Stimulated activated CD8-positive, alpha-beta memory T cell treated with anti-CD3 and anti-CD28 coated beads, Interleukin-15, amount 100 ng/mL, for 4 hours (primary cell): ENCODE measurements at places on chromosomes 3 and 15.

DNA sequence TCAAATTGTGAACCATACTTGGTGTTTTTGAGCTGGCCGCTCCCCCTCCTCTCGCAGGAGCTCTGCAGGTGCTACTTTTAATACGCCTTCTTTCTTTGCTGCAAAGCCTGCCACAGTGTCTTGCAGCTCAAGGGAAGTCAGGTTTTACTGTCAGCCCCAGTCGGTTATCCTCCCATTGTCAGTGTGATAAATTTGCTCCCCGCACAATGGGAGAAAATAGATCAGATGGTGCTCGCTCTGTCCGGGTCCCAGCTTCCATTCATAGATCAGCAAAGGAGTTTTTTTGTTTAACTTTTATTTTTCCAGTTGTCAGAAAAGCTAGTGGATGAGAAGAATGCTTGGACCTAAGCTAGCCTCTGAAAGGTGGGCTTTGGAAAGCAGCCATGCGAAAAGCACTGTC lies 207.7 kb downstream of the RYR3 start:
- no peak for DNase-seq

DNA sequence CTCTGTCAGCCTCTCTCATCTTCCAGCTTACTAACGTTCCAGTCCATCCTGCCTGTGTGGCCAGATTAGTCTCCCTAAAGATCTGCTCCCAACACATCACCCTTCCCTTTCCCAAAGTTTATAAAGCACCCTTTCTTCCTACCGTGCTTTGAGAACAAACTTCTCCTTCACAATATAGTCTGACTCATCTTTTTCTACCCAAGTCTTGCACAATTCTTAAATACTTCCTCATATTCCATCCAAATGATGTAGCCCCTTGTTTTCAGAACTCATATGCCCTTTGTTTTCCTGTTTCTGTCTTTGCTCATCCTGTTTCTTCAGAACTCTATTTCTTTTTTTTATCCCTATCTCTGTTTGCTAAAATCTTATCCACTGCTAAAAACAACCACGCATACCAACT lies 326.8 kb downstream of the MFSD1 start:
- DNase-seq = no peak

GRCh38 chr3:126465928-126466544 lies 9.7 kb downstream of the ZXDC start:
- no peak for DNase-seq

GRCh38 chr3:190424108-190424477 lies 25.6 kb downstream of the TMEM207 start:
- DNase-seq = no peak

DNA sequence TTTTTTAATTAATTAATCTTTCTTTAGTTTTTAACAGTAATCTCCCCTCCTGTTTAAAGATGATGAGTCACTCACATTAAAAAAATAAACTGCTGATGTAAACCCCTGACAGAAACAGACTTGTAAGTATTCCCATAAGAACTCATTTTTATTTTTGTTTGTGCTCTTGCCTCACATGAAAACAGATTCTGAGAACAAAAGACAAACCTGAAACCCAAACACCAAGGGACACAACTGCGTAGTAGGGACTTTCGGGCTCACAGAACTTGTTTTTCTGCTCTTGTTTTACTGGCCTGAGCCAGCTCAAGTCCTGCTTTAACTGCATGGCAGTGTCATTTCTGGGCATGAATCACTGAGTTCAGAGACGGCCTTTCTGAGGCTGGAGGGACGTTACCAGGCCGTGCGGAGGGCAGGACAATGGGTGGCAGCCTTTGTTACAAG lies 600.8 kb downstream of the FOXP1 start:
- no peak for DNase-seq

DNA sequence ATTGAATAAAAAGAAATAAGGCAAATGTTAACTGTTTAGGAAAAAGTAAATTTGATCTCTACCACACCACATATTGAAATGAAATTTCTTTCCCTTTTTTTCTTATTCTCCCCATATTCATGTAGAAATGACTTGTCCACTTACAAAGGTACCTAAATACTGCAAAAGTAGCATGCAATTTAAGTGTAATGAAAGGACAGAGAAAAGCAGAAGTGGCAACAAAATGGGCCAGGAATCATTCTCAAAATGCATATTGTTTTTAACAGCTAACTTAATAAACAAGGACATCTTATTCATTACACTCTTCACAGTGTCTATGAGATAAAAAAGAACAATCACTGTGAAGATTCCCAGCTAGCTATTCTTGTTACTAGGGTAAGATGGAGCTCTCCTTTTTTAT lies 40.6 kb upstream of the FGF7 start:
- no peak for DNase-seq

DNA sequence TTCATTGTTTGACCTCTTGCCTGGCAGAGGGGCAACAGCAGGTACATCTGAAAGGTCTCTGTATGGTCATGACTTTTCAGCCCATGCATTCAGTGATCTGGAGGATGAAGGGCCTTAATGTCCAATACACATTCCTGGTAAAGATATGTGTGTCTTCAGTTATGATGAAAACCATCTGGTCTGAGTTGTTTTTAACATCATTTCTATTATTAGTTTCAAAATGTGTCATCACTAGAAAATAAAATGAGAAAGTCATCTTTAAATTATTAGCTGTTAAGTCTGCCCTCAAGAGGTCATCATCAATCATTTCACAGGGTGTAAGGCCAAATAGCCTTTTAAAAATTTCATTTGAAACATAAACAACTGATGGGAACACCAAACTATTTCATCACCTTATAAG lies 92.1 kb upstream of the PLSCR4 start:
- DNase-seq = no peak

- no peak for DNase-seq
Measured at GRCh38 chr3:51896607-51897305, 6.4 kb downstream of the IQCF1 start.

- DNase-seq = no peak
Measured at GRCh38 chr15:42069496-42070278, 24.7 kb downstream of the PLA2G4D start.

- DNase-seq = no peak
Measured at GRCh38 chr15:68526269-68526668, 52.5 kb upstream of the CORO2B start.

DNA sequence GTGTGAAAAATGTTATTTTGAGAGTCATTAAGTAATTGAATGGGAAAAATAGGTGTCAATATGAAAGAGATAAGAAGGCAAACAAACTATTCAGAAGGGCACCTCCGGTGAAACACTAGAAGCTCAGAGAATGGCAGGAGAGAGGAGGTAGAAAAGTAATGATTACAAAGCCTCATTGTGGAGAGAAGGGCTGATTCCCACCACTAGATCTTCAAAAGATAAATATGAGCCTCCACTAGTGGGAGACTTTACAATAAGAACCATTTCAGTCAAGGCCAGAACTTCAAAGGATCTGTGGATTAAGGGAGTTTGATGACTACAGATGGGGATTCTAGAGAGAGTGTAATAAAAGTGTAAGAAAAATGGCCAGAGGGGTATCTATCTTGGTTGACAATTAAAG lies 535.6 kb downstream of the NLGN1 start:
- no peak for DNase-seq

- no peak for DNase-seq
Measured at GRCh38 chr3:8286086-8286485, 215.5 kb upstream of the LMCD1 start.

DNA sequence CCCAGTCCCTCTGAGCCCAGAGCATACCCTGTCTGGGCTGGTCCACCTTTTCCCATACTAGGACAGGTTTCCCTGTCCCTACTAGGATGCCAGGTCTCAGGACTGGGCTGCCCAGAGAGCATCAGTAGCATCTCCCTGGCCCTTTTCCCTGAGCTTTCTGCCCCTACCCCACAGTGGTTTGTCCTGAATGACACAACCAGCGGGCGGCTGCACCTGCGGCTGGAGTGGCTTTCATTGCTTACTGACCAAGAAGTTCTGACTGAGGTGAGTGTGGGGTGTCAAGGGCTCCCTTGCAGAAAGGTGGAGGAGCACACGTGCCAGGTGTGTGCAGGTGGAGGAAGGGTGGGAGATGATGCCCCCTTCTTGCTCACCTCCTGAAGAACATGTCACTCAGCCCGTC lies 33.5 kb downstream of the ESYT3 start:
- no peak for DNase-seq

GRCh38 chr15:76776969-76777368 lies 128.2 kb downstream of the SCAPER start:
- no peak for DNase-seq

- no peak for DNase-seq
Measured at GRCh38 chr15:55860468-55860867, 117.5 kb upstream of the PRTG start.

DNA sequence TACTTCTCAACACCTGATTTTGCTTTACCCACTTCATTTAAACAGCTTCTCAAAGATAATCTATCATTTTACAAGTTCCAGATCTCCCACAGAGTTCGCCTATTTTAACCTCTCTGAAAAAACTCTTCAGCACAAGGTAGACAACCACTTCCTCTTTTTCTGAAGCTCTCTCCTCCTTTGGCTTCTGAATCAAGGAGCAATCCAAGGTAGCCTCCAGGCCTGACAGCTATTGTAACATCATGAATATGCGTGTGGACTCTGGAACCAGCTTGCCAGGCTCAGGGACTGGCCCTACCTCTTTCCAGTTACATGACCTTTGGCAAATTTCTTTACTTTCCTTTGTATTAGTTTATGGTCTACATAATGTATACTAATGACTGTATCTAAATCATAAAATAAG lies 405.9 kb upstream of the ZNF385D start:
- DNase-seq = no peak
